ENCODE measurements at places on chromosomes 11 and 22. TPM values are rescaled to one million over a fixed set of nuclear protein-coding genes. Genes with fewer than 3 reads are reported as not detected.

GRCh38 chr11:11871991-11872401, 30.2 kb downstream of the USP47 start:
- no peak overlapping the region for H3K4me3 ChIP-seq
- H3K27me3 ChIP-seq, result no peaks in the 10 kb centered on the region
- DNase-seq, result no peak
- H3K4me1 ChIP-seq, result peaks cover 40% of the 10 kb centered on the region

DNA sequence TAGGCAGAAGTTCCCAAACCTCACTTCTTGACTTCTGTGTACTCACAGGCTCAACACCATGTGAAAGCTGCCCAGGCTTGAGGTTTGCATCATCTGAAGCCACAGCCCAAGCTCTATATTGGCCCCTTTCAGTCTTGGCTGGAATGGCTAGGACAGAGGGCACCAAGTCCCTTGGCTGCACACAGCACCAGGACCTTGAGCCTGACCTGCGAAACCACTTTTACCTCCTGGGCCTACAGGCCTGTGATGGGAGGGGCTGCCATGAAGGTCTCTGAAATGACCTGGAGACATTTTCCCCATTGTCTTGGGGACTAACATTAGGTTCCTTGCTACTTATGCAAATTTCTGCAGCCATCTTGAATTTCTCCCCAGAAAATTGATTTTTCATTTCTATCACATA, 288.3 kb upstream of the ZC3H12C start:
- no peaks in the 10 kb centered on the region for H3K36me3 ChIP-seq
- H3K4me3 ChIP-seq, result no peak overlapping the region
- H3K27ac ChIP-seq, result no peak overlapping the region
- H3K4me1 ChIP-seq, result no peaks in the 10 kb centered on the region
- H3K27me3 ChIP-seq, result no peaks in the 10 kb centered on the region

DNA sequence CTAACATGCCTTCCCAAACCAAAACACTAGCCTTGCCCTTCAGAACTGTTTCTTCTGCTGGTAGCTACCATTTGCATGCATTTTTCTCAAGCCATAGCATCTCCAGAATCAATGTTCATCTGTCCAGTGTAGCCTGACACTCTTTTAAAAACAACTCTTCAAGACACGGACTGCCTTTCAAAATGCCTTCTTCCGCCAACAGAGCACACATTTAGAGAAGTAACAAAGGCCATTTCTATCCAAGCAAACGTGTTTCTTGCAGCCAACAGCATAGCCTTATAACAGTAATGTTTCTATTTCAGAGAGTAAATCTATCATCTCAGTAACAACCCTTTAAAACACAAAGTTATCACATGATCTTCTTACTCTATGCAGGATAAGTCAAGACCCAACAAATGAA, 143.3 kb upstream of the MTMR2 start:
- DNase-seq, result no peak
- H3K27me3 ChIP-seq, result no peaks in the 10 kb centered on the region

- H3K27ac ChIP-seq, result no peak overlapping the region
- H3K4me1 ChIP-seq, result no peaks in the 10 kb centered on the region
These were observed 3.5 kb downstream of the H19 start for GRCh38 chr11:1994121-1994520.

GRCh38 chr22:38834215-38834953, 9.4 kb downstream of the NPTXR start:
- H3K36me3 ChIP-seq, result no peaks in the 10 kb centered on the region
- DNase-seq, result no peak
- H3K4me1 ChIP-seq, result no peaks in the 10 kb centered on the region
- H3K4me3 ChIP-seq, result no peak overlapping the region
- no peaks in the 10 kb centered on the region for H3K27me3 ChIP-seq
- no peak overlapping the region for H3K27ac ChIP-seq

KRTAP5-8 gene
- total RNA-seq, result 0.17 TPM

DNA sequence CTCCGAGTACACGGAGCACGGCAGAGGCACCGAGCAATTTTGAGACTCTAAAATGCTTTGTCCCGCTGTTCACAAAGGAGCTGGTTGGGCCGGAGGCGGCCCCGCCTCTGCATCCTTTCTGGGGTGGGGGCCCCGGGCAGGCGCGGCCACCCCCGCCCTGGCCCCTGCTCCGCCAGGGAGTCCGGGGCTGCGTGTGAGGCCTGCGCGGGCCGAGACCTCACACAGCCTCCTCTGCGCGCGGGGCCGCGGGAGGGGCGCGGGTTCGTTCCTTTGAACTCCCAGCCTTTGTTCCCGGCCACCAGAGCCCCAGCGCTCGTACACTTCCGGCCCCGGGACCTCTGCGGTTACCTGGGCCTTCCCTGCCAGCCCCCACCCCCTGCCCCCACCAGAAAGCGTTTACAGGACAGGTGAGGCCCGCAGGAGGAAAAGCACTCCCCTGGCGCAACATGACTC, 1.6 kb downstream of the FGF19 start:
- no peaks in the 10 kb centered on the region for H3K36me3 ChIP-seq
- no peak overlapping the region for H3K27ac ChIP-seq
- DNase-seq, result no peak
- no peak overlapping the region for H3K4me3 ChIP-seq
- peaks cover 54% of the 10 kb centered on the region for H3K27me3 ChIP-seq
- H3K4me1 ChIP-seq, result peaks cover 4% of the 10 kb centered on the region

PEX26 gene
- 40.1 TPM for total RNA-seq

DNA sequence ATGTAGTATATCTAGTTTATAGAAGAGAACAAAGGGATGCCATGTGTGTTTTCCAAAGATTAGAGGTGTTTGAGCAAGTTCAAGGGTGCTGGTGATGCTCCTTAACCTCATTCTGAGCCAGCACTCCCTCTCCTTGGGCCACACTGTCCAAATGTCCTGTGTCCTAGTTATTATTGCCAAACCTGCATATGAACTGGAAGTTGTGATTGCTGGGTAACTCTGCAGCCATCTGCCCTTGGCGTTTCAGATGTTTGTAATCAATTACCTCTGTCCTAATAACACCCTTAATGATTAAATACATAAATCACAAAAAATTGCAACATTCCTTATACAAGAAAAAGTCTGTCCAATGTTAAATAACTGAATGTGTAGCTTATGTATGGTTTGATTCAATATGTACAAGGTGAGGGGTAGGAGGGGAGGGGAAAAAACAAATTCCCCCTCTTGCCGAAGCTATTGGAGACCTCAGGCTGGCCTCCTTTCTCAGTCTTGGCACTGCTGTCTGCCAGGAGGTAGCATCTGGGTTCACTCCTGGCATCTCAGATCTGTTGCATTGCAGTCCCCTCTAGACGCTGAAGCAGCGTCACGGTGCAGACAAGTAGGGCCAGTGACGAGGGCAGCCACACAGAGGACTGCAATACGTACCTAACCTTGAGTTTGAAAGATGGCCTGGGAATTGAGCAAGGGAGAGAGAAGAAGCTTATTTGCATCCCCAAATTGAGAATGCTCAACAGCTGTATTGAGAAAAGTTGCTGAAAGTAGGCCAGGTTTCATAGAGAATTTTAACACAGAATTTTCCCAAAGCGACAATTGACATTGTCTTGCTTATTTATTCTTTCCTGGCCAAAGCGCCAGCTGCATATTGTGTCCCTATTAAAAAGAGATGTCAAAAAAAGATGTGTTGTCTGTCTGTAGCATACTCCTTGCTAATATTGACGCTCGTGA, 89.6 kb upstream of the ARHGAP32 start:
- H3K27ac ChIP-seq, result no peak overlapping the region
- peaks cover 1% of the 10 kb centered on the region for H3K36me3 ChIP-seq
- H3K4me1 ChIP-seq, result peaks cover 40% of the 10 kb centered on the region
- no peak overlapping the region for H3K4me3 ChIP-seq

ASRGL1 gene
- 1.2 TPM for total RNA-seq

GRCh38 chr11:19763330-19763729, 50.7 kb downstream of the NAV2 start:
- no peak for DNase-seq
- H3K36me3 ChIP-seq, result no peaks in the 10 kb centered on the region
- no peak overlapping the region for H3K4me3 ChIP-seq
- no peaks in the 10 kb centered on the region for H3K4me1 ChIP-seq
- peaks cover 30% of the 10 kb centered on the region for H3K27me3 ChIP-seq

- H3K4me1 ChIP-seq, result peaks cover 4% of the 10 kb centered on the region
- no peak overlapping the region for H3K27ac ChIP-seq
- peaks cover 54% of the 10 kb centered on the region for H3K27me3 ChIP-seq
- H3K36me3 ChIP-seq, result no peaks in the 10 kb centered on the region
- no peak for DNase-seq
- H3K4me3 ChIP-seq, result peak overlapping the region; percentile 58
These were observed 1.3 kb downstream of the LDLRAD3 start for GRCh38 chr11:35945137-35945518.

PHLDA2 gene
- 0.35 TPM for total RNA-seq

- H3K4me1 ChIP-seq, result peaks cover 25% of the 10 kb centered on the region
- peak overlapping the region; percentile 88 for H3K27ac ChIP-seq
- no peaks in the 10 kb centered on the region for H3K36me3 ChIP-seq
- peaks cover 1% of the 10 kb centered on the region for H3K27me3 ChIP-seq
These were observed 24.0 kb downstream of the SLCO2B1 start for GRCh38 chr11:75174781-75175370.

DNA sequence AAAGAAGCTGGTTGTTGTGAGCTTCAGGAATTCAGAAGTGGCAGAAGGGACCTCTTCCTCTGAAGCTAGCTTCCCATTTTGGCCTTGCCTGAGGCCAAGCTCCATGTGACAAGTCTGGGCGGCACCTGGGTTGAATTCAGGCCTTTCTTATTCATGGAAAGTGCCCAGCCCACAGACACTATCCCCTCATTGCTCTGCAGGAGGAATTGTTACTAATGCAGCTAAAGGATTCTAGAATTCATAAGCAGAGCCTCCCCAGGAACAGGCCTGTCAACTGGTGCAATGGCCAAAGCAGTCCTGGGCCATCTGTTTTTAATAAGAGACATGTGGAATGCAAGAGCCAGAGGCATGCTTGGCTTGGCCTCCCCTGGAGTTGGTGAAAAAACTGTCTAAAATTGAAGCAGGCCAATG, 71.4 kb downstream of the SLC1A2 start:
- no peaks in the 10 kb centered on the region for H3K27me3 ChIP-seq
- H3K36me3 ChIP-seq, result no peaks in the 10 kb centered on the region
- H3K4me1 ChIP-seq, result peaks cover 45% of the 10 kb centered on the region
- no peak for DNase-seq
- no peak overlapping the region for H3K4me3 ChIP-seq

- H3K27ac ChIP-seq, result no peak overlapping the region
- H3K4me3 ChIP-seq, result no peak overlapping the region
- DNase-seq, result no peak
- H3K4me1 ChIP-seq, result peaks cover 9% of the 10 kb centered on the region
These were observed 51.9 kb upstream of the MN1 start for GRCh38 chr22:27853424-27853823.

TECTA gene
- total RNA-seq, result 0.25 TPM

DNA sequence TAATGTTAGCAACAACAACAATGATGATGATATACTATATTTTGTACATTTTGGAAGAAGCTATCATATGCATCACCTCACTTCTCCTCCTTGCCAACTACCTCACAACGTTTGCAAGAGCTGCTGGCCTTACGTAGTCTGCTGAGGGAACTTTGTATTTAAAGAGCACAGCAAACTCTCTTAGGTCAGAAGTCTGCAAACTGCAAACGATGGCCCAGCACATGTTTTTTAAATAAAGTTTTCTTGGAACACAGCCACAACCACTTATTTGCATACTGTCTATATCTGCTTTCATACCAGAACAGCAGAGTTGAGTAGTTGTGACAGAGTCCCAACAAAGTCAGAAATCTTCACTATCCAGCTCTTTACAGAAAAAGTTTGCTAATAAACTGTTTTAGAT, 261.7 kb downstream of the TENM4 start:
- H3K4me3 ChIP-seq, result no peak overlapping the region
- H3K4me1 ChIP-seq, result no peaks in the 10 kb centered on the region
- H3K36me3 ChIP-seq, result no peaks in the 10 kb centered on the region
- no peak overlapping the region for H3K27ac ChIP-seq
- peaks cover 7% of the 10 kb centered on the region for H3K27me3 ChIP-seq
- no peak for DNase-seq
